ENCODE measurements at places on chromosomes 4 and X. TPM values are rescaled to one million over a fixed set of nuclear protein-coding genes. Genes with fewer than 3 reads are reported as not detected.
A peak's percentile ranks its signal among the peaks of the same experiment; 100 is the strongest.

DNA sequence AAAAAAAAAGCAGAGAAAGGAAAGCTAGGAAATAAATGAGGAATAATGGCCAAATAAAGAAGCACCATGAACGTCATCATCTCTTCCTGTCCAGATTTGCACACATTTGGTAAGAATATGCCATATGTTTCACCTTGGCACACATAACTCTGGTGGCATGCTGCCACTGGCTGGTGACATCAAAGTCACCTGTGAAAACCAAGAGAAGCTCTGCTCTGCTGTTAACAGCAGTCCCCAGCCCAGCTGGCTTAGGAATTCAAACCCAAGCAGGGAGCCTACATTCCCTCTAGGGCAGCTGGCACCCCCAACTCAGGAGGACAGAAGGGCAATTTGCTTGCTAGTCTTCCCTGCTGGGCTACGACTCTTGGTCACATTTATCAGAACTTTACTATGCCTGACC lies 77.6 kb downstream of the RASL11B start:
- no peak for DNase-seq

DNA sequence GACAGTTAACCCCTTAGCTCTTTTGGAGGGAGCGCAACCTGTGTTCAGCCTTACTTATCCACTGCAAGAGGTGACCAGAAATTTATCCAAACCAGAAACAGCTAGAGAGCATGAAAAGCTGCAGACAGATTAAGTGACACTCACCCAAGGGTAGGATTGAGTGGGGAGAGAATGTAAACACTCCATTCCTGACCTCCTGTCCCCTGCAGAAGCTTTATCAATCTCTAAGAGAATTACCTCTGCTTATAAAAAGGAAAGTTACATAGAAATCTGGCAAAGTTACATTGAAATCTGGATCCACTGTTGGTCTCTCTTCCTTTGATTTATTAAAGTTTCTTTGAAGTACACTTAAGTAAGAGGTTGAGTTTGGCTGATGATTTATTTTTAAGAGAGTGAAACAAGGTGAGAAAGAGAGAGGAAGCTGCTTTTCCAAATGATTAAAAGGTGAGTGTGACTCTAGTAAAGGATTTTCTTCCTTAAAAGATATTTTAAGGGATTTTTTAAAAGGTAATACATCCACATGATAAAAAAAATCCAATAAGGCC lies 112.3 kb downstream of the ANAPC4 start:
- DNase-seq: no peak

DNA sequence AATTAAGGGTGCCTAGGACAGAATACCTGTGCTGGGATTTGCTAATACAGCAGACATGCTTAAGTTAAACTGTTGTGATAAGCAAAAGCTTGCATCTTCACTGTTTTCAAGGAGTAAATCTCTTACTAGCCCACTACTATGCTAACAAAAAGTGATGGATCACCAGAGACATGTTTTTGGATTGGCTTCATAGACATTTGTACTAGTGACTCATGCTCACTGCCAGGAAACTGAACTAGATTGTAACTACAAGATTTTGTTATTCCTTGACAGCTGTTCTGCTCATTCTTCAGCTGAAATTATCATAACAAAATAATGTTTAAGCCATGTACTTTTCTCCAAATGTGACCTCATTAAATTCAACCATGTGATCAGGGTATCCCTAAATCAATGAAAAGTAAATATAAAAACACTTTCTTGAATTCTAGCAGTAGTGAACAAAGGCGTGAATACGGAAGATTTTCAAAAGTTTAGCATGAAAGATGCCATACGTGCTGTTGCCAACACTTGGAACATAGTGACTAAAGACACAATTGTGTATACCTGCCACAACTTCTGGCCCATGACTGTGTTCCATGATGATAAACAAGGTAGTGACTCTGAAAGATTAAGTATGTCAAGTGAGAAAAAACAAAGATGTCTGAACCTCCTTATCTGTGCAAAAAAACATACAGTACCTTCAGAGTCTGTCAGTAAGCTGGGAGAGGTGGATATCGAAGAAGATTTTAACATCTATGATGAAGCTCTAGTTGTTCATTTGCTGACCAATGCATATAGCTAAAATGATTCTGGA lies 154.0 kb downstream of the BTC start:
- peak; percentile 38 for DNase-seq

DNA sequence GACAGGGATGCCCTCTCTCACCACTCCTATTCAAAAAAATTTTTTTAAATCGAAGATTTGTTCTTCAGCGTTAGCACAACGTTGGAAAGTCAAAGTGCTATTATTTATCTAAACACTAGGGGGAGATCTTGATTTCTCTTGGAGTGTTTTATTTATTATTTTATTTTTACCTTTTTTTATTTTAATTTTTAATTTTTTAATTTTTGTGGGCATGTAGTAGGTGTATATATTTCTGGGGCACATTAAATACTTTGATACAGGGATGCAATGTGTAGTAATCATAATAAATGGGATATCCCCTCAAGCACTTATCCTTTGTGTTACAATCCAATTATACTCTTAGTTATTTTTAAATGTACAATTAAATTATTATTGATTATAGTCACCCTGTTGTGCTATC lies 37.4 kb upstream of the SLC10A4 start:
- no peak for DNase-seq

- peak; percentile 91 for DNase-seq
Measured at GRCh38 chr4:155543126-155543765, 123.4 kb upstream of the GUCY1A1 start.

- peak; percentile 22 for DNase-seq
Measured at GRCh38 chr4:154779362-154779947, 1.6 kb upstream of the RBM46 start.

- peak; percentile 7 for DNase-seq
Measured at GRCh38 chr4:244471-244870, 60.8 kb downstream of the ZNF732 start.

GRCh38 chr4:75696071-75696470 lies 22.9 kb upstream of the G3BP2 start:
- DNase-seq: no peak

GRCh38 chr4:173666-174314 lies 49.5 kb downstream of the ZNF718 start:
- DNase-seq: no peak

DNA sequence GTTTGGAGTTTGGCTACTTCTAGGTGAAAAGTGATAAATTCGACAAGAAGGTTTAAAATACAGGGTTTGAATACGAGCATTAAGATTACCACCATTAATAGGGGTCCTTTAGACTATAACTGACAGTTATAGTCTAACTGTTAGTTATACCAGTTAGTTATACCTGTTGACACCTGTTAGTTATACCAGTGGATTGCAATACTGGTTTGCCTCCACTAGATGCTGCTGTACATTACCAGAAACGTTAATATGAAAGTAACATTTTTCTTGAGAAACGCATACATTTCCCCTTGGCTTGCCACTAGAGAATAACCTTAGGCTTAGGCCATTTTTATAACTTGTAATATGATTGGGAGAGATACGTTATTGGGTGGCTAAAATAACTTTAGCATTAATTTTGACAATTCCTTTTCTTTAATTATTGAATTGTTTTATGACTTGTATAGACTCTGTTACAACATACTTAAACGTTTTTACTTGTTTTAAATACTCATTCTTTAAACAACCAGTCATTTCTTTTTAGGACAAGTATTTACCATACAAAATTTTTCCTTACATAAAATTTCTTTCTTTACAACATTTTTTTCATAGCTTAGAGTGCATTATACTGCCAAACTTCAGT lies 911.2 kb downstream of the FSTL5 start:
- peak; percentile 33 for DNase-seq

- DNase-seq: no peak
Measured at GRCh38 chr4:121168446-121169281, 4.5 kb upstream of the TNIP3 start.

DNA sequence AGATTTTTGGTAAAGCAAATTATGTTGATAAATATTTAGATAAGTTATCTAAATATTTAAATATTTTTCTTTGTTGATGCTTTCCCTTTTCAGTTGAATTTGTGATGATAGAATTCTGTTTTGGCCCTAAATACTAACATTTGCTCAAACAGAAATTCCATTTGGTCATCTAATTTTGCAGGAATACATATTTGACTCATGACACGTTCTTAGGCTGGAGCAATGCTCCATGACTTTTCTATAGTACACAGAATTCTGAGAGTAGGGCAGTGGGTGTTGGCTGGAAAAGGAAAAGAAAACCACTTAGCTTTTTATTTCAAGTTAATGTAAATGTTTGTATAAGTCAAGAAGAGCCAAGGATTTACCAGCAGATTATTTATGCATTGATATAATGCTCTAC lies 58.6 kb upstream of the GK2 start:
- no peak for DNase-seq

DNA sequence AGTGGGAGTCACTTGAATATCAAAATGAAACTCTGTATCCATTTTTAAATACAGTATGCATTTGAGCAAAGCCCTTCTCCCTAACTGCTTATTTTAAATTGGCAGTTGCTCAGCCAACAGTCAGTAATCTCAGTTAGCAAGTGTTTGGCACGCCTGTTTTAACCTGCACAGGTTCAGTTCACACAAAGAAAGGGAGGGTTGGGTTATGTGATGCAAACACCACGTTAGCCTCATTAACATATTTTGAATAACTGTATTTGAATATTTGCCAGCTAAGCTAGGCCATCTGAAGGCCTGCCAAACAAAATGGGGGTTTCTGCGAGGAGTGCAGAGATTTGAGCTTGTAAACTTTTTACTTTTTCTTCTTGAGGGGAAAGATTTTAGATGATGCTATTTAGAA lies 19.8 kb downstream of the GAB1 start:
- no peak for DNase-seq

DNA sequence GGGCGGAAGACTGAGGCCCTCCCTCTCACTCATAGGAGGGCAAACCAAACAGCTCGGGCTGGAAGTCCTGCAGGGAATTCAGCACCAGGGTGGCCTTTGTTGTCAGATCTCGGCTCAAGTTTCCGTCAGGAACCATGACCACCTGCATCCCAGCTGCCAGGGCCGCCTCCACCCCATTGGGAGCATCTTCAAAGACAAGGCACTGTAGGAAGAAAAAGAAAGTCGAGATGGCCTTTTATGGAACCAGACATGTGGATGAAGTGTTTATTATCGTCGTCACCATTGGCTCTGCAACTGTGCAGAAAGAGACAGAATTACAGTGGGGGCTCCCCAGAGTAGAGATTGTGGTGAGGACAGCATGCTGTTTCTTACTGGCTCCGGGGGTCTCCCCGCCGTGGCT lies 97.2 kb upstream of the STS start:
- no peak for DNase-seq

Gene DGAT2L6
- total RNA-seq: not detected

Gene GSX2
- not detected for total RNA-seq

Gene ZNF732
- not detected for total RNA-seq

Gene GAGE12H
- total RNA-seq: not detected

Gene GLRA2
- not detected for total RNA-seq

Gene MID1
- 13.0 TPM for total RNA-seq

Gene MMRN1
- not detected for total RNA-seq

Gene NPFFR2
- total RNA-seq: not detected

Gene SMPX
- total RNA-seq: not detected

Gene PLXNA3
- total RNA-seq: 9.7 TPM

Gene CT45A2
- total RNA-seq: not detected

Gene VCX3A
- not detected for total RNA-seq

Data from A172 (cell line).